ENCODE measurements at places on chromosomes 1 and 21.

DNA sequence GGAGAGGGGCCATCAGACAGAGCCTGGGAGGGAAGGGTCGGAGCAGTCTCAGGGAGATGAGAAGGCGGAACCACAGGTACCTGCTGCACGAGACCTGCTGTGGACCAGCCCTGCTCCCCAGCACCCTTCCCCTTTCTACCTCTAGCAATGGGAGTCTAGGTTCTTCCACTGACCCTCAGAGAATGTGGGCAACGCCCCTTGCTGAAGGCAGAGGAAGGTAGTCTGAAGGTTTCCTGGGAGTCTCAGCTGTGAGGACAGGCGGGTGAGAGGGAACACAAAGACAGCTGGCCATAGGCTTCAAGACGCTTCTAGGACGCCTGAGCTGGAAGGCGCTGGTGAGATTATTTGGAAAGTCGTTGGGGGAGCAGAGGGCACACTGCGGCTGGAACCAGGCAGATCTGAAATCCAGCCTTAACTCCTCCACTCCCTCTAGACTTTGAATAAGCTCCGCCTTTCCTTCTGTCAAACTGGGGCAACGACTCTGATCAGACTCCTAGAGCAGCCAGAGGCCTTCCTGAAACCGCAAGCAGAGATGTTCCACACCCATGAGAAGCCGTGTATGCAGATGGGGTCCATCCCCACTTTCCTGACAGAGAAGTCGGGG lies 18.1 kb downstream of the SLC45A3 start:
- DNase-seq = no peak

DNA sequence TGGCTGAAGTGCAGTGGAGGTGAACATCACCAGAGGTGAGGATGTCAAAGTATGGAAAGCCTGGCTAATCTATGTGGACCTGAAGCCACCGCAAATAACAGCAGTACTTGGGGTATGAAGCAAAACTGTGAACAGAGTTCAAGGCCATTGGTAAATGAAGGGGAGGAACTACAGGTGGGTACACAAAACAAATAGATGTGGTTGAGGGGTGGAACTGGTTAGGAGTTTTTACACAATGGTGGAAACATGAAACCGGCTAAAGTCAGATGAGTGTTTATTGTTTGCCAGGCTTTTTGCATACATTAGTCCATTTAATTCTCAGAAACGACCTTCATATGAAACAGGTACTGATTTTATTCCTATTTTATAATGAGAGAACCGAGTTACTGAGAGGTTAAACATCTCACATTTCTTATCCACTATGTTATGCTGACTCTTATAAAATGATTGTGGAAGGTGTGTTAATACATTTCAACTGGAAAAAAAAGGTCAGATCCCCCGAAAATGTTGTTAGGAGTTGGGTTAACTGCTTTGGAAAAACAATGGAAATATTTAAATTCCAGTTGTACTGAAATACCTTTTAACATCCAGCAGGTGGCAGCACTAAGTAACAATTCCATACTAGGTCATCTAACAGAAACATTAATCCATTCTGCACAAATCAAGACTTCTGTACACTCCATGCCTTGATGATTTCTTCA lies 44.3 kb upstream of the GTF2B start:
- peak; percentile 26 for DNase-seq

DNA sequence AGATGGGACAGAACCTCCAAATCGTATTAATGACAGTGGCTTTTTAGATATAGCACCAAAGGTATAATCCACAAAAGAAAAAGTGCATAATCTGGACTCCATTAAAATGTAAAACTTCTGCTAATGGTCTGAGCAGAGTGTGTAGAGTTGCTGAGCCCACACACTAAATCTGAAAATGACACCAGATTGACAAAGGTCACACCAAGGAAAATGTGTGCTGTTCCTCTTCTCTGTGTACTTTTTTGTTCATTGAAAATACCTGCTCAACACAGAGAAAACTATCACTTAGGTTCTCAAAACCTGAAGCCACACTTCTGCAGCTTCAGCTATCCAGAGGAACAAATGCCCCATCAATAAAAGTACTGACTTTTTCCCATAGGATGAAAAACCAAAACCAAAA lies 146.2 kb downstream of the AK5 start:
- no peak for DNase-seq

DNA sequence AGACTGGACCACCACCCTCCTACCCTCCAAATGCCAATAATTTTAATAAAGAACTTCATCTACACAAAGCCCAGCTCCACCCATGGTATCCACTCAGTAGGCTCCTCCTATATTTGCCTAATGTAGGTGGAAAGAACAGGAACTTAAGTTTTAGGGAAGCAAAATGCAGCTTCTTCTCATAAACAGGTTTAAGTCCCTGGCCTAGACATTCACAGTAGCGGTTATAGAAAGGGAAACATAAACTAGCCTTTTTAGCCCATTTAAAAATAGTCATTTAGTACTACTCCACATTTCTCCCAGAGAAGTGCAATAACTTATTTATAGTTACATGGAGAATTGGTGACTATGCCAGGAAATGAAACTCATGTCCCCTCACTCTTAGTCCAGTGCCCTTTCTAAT lies 56.6 kb upstream of the CPLANE2 start:
- no peak for DNase-seq

GRCh38 chr1:225818229-225818628 lies 8.3 kb downstream of the EPHX1 start:
- DNase-seq = no peak

GRCh38 chr1:40239626-40240025 lies 8.1 kb upstream of the TMCO2 start:
- no peak for DNase-seq

DNA sequence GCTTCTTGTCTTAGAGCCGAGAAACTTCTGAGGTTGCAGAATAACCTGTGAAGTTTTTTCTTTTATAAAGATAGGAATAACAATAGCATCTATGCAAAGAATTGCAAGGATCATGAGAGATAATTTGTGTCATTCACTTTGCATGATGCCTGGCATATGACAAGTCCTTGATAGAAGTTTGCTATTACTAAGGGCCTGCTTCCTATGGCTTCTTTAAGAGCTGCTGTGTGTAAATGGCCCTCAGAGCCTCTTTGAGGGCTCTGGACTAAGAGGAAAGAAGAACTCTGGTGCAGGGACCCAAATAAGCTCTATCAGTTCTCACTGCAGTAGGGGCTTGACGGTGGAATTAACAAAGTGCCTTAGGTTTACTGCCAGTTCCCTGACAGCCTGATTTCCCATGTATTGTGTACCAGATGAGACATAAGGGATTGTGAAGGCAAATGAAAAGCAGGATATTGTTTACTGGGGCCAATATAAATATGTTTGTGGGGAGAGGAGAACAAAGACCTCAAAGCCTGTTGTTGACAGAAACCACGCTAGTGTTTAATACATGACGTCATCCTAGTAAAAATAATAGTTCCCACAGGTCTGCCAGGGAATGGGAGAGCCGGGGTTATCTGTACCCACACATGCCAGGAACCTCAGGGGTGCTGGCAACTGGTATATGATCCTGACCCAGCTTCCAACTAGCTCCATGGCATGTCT lies 131.2 kb upstream of the UBE2U start:
- DNase-seq = no peak

DNA sequence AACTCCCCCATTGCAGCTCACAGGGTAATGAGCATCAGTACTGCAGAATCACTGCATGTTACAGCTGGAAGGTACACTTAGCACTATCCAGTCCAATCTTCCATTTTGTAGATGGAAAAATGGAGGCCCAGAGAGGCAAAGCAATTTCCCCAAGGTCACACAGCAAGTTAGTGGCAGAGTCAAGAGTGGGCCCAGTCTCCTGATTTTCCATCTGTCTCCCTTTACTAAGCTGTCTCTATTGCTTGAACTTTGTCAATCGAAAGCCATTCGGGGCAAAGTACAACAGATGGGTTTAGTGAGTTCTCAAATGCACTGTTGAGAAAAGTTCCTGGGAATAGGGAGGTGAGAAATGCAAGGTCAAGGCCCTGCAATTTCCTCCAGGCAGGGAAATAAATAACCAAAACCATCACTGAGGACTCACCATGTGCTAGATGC lies 50.4 kb upstream of the IFFO2 start:
- no peak for DNase-seq

DNA sequence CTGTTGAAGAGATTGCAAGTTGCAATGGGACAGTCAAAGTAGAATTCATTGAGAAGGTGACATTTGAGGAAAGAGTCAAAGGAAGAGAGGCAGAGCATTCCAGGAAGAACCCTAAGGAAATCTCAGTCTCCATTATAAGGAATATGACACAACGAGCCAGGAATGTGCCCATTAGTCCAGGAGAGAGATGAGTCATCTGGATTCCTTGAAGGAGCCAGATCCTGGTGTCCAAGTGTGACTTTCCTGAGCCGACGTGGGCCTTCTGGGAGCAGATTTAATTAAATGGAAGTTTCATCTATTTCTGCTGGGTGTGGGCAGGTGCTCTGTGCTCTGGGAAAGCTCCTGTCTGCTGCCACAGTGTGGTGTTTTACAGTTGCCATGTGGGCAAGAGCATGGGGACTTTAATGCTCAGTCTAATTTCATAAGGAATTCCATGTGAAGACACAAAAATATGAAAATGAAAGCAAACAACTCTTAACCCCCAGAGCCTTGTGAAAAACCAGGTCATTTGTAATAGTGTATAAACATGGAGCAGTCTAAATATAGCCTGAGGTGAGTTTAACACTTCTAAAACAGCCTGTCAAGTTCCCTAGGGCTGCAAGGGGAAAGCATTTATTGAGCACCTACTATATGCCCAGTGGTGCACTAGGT lies 111.4 kb upstream of the ARTN start:
- DNase-seq = no peak

DNA sequence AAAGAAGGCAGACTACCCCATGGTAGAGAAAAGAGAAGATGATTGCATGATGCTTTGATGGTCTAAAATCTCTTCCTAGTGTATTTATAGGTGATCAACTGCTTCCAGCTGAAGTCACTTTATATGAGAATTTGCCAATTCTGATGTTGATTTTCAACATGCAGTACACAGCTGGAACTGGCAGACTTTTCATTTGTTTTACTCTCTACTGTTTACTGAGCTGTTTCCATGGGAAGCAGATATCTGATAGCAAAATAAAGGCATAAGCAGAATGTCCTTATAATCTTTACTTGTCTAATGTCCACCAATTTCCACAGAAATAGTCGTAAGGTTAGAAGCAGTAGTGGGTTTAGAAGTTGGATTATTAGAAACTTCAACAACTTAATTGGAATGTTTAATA lies 74.9 kb downstream of the SYDE2 start:
- DNase-seq = no peak

DNA sequence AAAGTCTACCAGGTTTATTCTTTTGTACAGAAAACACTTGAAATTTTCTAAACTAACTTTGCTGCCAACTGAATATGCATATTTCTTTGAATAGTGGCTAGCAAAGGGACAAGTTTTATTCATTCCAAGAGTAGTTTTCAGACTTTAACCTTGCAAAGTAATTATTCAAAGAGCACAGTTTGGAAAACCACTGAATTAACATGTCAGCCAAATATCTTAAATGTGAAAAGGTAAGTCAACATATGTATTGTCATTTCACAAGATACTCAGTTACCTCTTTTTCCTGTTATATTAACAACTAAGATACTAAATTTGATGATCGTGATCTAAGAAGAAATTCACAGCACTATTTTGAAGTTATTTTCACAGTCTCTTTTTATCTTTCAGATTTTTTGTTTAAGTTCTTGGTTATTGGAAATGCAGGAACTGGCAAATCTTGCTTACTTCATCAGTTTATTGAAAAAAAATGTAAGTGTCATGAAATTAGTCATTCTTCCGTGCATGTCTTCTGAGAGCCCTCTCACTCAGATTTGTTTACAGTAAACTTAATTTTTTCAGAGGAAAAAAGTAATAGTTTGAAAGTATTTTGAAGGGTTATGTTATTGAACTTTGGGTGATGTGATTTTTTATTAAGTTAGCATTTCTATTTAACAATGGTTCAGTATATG lies 15.3 kb downstream of the RAB4A start:
- DNase-seq = no peak

DNA sequence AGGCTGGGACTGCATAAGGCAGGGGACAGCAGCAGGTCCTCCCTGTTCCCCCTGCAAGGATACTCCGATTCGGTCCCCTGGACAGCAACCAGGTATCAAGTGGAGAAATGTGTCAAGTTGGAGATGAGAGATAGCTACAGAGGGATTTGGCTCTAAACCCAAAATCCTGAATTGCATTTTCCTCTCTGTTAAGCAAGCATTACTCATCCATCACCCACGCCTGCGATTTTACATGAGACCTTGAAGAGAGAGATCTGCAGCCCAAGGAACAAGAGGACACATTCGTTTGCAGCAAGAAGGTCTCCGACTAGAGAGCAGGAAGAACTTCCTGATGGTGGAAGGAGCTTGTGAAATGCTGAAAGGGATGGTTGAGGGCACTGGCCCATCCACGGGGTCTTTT lies 21.9 kb downstream of the SYT2 start:
- no peak for DNase-seq

- no peak for DNase-seq
Observed at GRCh38 chr1:3650248-3651025, 534 bp upstream of the WRAP73 start.

DNA sequence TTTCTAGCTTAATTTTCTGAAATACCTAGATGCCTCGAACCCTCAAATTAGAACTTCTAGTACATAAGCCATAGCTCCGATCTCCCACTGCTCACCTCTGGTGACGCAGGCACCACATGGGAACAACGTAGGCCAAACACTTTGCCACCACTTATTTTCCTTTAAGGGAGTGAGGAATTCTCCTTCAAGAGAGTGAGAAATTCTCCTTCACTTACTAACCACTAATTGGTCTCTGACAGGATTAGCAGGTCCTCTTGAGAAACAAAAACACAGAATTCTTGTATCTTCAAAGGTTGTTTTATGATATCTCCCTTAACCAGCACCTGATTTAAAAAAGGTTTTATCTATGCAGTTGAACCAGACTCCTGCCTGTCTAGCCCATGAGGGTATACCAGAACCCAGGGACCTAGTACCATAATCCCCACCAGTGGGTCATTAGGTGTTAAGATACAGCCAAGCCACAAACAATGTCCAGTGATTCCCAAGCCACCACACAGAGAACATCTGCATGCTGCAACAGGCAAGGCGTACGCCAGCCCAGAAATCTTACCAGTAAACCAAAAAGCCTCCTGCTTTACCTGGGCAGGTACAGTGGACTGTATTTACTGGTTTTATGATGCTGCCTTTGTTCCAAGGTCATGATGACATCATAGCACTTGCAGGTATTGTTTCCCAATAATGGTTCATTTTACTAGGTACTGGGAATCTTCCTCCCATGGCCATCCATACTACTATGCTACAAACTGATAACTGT lies 20.3 kb upstream of the CXADR start:
- no peak for DNase-seq

DNA sequence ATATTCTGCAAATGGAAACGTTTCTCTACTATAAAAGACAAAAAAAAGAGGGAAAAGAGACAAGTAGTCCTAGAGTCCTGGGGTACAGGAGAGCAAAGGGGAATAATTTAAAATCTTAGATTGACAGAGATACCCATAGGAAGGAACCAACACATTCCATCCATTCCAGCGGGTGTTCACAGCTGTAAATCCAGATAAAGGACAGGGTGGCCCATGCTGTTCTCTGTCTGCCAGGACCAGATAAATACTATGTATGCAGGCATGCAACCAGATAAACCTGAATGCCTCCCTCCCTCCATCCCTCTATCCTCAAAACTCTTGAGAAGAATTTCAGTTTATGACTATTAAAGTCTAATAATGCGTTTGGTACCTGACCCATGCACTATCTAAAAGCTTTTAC lies 131.8 kb downstream of the PTPN14 start:
- DNase-seq = no peak

GRCh38 chr1:52569449-52570210 lies 16.7 kb upstream of the TUT4 start:
- no peak for DNase-seq

Data from NCI-H748 treated with DMSO at 0.1 percent for 48 hours (cell line).